ENCODE measurements at places on chromosomes 12 and 14. TPM values are rescaled to one million over a fixed set of nuclear protein-coding genes. Genes with fewer than 3 reads are reported as not detected.

The ACRBP gene
- 49.6 TPM for total RNA-seq

The AMHR2 gene
- total RNA-seq: not detected

The NOXRED1 gene
- total RNA-seq: not detected

The MAGOHB gene
- total RNA-seq: 24.2 TPM

The PIWIL1 gene
- 16.2 TPM for total RNA-seq

The EGLN3 gene
- 6.1 TPM for total RNA-seq

The NFATC4 gene
- 41.1 TPM for total RNA-seq

The SAMD15 gene
- total RNA-seq: 2.9 TPM

The GNG2 gene
- total RNA-seq: 120 TPM

The PMCH gene
- not detected for total RNA-seq

The MTRFR gene
- 18.3 TPM for total RNA-seq

The PYGL gene
- 23.6 TPM for total RNA-seq

Data from prostate gland (tissue), 2 donors.